ENCODE measurements at places on chromosomes 7 and 10.

- DNase-seq: no peak
These were observed 32.5 kb downstream of the ERLIN1 start for GRCh38 chr10:100153239-100153825.

- DNase-seq: no peak
These were observed 2.0 kb downstream of the ANKRD2 start for GRCh38 chr10:97574374-97575126.

DNA sequence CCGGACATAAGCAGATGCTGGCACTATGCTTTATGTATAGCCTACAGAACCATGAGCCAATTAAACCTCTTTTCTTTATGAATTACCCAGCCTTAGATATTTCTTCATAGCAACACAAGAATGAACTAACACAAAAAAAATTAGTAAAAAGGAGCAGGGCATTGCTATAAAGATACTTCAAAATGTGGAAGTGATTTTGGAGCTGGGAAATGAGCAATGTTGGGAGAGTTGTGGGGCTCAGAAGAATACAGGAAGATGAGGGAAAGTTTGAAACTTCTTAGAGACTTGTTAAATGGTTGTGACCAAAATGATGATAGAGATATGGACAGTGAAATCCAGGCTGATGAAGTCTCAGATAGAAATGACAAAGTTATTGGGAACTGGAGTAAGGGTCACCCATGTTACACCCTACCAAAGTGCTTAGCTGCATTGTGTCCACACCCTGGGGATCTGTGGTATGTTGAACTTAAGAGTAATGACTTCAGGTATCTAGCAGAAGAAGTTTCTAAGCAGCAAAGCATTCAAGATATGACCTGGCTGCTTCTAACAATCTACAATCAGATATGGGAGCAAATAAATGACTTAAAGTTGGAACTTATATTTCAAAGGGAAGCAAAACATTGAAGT, 24.2 kb downstream of the PNLIPRP3 start:
- DNase-seq: no peak

GRCh38 chr10:80581469-80581835, 43.8 kb downstream of the SH2D4B start:
- no peak for DNase-seq

- DNase-seq: no peak
These were observed 4.9 kb downstream of the CADPS2 start for GRCh38 chr7:122881324-122881723.

- no peak for DNase-seq
These were observed 15.9 kb downstream of the MIOS start for GRCh38 chr7:7582596-7582995.

GRCh38 chr7:106457678-106458077, 172.9 kb upstream of the NAMPT start:
- no peak for DNase-seq

DNA sequence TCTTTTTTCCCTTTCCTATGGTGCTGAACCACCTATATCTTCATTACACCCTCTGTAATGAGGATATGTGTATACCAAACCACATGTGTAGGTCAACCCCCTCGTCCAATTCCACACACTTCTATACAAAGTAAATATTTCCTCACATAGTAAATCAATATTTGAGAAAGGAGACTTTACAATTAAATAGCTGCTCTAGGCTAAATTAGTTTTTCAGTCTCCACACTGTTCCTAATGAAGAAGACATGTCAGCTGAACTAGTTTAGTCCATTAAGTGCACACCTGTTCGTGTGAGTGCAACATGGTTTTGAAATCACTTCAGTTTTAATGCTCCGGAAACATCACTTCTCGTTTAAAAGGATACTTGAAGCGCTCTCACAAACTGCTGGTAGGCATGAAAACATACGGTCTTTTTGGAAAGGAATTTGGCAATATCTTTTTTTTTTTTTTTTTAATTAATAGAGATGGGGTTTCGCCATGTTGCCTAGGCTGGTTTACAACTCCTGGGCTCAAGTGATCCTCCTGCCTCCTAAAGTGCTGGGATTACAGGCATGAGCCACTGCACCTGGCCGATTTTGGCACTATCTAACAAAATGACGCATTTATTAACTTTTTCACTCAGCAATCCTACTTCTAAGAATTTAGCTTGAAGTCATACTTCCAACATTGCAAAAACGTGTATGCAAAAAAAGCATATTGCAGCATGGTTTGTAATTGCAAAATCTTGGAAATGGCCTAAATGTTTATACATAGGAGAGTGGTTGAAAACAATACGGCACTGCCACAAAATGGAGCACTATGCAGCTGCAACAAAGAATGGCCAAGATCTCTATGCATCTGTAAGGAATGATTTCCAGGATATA, 2.1 kb upstream of the XRCC2 start:
- no peak for DNase-seq

DNA sequence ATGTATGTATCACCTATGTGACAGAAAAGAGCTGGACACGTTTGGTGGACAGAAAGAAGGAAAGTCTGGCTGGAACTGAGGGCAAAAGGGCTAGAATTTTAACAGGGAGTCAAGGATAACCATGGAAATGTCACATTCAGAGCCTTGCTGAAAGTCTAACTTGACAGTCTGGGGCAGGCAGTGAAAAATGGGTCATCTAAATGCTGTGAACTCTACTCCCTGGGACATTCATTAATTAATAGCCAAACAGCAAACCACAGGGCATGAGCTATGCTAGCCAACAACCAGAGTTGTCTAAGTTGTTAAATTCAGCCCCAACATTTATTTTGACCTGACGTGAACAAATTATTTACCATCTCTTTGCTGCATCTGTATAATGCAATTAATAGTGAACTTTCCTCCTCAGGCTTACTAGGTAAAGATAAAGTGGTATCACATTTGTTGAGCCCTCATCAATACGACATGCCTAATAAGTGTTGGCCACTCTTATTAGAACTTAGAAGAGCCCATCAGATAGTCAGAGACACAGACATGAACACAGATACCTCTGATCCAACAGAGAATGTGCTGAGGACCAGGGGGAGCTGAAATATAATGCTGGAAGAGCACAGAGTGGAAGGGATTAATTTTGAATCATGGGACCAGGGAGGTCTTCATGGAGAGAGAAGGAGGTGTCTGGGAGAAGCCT, 109.9 kb downstream of the SORCS1 start:
- no peak for DNase-seq
